ENCODE measurements at places on chromosomes 2 and 18. TPM values are rescaled to one million over a fixed set of nuclear protein-coding genes. Genes with fewer than 3 reads are reported as not detected.
A peak's percentile ranks its signal among the peaks of the same experiment; 100 is the strongest.

TEKT4 gene
- not detected for total RNA-seq

GRCh38 chr2:42117923-42118753 lies 51.0 kb upstream of the EML4 start:
- DNase-seq, result peak; percentile 86

PCBP1 gene
- total RNA-seq, result 265 TPM

- DNase-seq, result no peak
Observed at GRCh38 chr2:148511883-148512282, 132.7 kb upstream of the EPC2 start.

MARCHF4 gene
- 51.6 TPM for total RNA-seq

- DNase-seq, result no peak
Observed at GRCh38 chr2:127536707-127537541, 1.4 kb downstream of the MYO7B start.
